Esophagus muscularis mucosa (tissue), 4 donors: ENCODE measurements at places on chromosomes 2 and 18. TPM values are rescaled to one million over a fixed set of nuclear protein-coding genes. Genes with fewer than 3 reads are reported as not detected.

GPAT2 gene
- total RNA-seq, result 10.0 TPM

SP5 gene
- total RNA-seq, result 0.63 TPM

ERICH2 gene
- not detected for total RNA-seq

TMBIM1 gene
- total RNA-seq, result 227 TPM

PDE11A gene
- total RNA-seq, result not detected

VIT gene
- total RNA-seq, result 31.8 TPM

PLCD4 gene
- 4.4 TPM for total RNA-seq

CKAP2L gene
- 1.5 TPM for total RNA-seq

MRPL44 gene
- total RNA-seq, result 19.7 TPM

KRTCAP3 gene
- total RNA-seq, result not detected

TUBA3E gene
- not detected for total RNA-seq

GRB14 gene
- 5.3 TPM for total RNA-seq

ORMDL1 gene
- 28.6 TPM for total RNA-seq

NAPG gene
- total RNA-seq, result 33.6 TPM

SERPINB3 gene
- not detected for total RNA-seq

SANBR gene
- total RNA-seq, result 5.0 TPM

CFAP65 gene
- total RNA-seq, result not detected
